ENCODE measurements at places on chromosomes 1 and 21.
A peak's percentile ranks its signal among the peaks of the same experiment; 100 is the strongest.

DNA sequence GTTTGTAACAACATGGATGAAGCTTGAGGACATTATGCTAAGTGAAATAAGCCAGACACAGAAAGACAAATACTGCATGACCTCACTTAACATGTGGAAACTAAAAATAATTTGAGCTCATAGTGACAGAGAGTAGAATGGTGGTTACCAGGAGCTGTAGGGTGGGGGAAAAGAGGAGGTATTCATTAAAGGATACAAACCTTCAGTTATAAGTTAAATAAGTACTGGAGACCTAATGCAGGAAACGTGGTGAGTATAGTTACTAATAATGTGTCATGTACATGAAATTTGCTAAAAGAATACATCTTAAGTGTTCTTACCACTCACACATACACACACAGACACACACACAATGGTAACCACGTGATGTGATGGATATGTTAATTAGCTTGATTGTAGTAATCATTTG is 86.7 kb downstream of the NGF start:
- DNase-seq = no peak

- no peak for DNase-seq
Observed at GRCh38 chr1:187396226-187396625, 567.5 kb downstream of the PLA2G4A start.

DNA sequence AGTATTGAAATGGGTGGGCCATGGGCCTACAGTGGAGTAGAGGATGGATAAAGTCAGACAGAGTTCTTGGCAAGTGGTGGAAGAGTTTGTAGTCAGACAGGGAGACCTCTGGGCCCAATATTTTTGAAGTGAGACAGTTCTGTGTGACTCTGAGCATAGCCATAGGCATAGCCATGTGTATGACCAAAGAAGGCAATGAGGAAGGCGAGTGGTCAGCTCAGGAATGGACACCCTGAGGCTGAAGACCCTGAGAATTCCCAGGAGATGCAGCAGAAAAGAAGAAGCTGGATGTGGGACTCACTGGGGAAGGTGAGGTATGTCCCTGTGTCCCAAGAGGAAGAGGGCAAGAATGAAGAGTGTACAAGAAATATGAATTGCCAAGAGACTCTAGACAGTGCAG is 210.6 kb upstream of the IRF2BP2 start:
- no peak for DNase-seq

- DNase-seq = no peak
Observed at GRCh38 chr1:58754683-58755467, 29.0 kb downstream of the JUN start.

- DNase-seq = no peak
Observed at GRCh38 chr1:66733348-66734017, 18.8 kb upstream of the DYNLT5 start.

DNA sequence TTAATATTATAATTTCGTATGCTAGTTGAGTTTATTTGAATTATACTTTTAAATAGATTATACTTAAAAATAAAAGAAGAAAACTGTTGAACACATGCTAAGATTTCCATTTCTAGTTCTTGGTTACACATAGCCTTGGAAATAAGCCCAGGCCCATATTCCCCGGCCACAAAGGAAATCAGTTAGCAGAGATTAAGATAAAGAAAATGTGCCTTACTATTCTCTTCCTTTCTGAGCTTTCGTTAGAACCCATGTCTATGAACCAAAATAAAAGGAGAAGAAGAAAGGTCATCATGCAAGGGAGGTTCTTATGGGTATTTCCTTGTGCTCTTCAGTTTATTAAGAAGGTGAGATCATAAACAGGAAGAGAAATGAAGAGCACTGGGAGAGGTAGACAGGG is 32.3 kb upstream of the CRP start:
- DNase-seq = no peak

- no peak for DNase-seq
Observed at GRCh38 chr1:167428395-167428794, 89.9 kb downstream of the CD247 start.

- no peak for DNase-seq
Observed at GRCh38 chr1:55203064-55203463, 12.1 kb downstream of the USP24 start.

DNA sequence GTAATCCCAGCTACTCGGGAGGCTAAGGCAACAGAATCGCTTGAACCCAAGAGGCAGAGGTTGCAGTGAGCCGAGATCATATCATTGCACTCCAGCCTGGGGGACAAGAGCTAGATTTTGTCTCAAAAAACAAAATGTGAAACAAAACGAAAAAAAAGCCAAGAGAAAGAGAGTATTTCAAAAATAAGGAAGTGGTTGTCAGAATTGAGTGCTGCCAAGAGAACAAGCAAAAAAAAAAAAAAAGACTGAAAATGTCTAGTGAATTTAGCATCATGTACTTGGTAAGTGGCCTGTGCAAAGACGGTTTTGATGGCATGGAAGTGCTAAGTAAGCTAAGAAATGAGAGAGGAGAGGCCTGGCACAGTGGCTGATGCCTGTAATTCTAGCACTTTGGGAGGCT is 14.3 kb downstream of the KPNA6 start:
- no peak for DNase-seq

DNA sequence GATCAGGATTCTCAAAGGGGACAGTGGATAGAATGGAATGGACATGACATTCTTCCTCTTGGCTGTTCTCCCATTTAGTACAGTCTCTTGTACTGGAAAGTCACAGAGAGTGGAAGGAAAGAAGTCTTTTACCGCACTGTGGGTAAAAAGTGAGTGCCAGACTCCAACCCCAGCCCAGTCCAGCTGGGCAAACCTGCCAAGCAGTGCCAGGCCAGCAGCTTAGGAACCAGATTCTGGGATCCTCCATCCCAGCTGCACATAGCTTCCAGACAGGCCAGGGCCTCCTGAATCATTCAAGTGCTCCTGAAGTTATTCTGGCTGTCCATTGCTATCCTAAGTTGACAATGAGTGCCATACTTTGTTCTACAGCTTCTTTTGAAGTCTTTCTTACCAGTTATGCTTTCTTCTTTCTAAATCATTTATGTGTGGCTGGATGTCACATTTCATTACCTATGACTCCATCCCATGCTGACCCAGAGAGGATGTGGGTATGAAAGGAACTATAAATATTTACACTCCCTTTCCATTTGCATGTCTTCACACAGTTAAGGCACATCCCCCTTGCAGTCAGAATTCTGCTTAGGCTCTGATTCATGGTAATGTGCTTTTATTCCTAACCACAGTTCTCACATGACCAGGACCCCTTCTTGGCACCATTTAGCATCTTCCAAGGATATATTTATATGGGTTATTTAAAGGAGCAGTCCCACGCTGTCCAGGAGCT is 88.9 kb downstream of the AK5 start:
- DNase-seq = peak; percentile 80

GRCh38 chr1:186183219-186183618 is 191.8 kb downstream of the TPR start:
- no peak for DNase-seq

DNA sequence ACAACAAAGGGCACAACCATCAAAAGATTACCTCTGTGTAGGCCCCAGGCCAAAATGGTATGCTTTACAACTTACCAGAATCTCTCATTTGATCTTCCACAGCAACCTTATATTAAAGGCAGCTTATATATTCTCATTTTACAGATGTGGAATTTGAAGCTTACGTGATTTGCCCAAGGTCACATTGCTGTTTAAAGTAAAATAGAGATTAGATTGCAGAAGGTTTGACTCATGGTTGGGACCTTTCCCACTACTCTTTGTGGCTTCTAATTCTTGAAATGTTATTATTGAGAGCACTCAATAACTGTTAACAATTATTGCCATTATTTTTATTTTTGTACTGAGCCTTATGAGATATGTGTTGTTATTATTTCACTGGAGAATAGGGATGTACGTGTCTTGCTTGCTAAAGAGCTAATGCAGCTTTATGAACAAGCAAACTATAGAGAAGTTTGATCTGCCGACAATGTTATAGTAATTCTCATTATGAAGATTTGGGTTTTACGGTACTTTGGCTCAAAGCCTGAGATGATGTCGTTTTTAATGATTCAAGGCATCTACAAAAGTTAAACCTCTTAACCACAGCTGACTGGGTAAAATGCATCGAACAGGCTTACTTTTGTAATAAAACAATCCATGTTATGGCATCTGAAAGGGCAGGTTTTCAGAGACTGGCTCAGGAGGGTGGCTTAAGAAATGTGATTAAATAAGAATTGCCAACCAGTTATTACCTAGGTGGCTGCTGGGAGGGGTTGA is 43.3 kb upstream of the TSNAX start:
- no peak for DNase-seq

DNA sequence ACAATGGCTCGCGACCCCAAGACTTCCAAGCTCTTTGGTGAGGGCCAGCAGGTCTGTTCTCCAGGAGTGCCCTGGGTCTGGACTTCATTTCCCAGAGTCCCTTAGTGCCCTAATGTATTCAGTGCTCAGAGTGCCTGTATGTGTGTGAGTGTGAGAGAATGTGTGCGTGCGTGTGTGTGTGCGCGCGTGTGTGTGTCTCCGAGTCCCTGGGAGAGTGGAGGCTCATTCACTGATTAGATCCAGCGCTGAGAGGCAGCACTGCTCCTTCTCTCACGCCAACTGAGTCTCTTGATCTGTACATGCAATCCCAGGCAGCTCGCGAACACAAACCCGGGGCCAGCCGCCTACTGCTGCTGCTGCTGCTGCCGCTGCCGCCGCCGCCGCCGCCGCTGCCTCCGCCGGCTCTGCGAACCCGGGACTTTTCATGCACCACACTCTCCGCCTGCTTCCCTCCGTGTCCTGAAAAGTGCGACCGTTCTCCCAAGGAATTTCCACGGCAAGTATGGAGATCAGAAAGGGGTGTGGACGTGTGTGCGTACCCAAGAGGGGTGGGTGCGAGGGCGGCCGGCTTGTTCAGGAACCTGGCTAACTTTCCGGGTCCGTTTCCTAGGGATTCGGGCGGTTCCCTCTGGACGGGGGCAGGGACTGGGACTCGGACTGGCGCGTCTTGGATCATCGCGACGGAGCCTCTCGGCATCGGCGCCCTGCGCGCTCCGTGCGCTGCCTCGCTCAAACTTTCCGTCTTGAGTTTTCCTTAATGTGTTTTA is at the start of gene RNF220:
Gene RNF220 (plus strand): TSS at position 225 of the 767 bp plus-strand sequence.
- no peak for DNase-seq

GRCh38 chr1:153880962-153881361 is 41.8 kb downstream of the GATAD2B start:
- peak; percentile 25 for DNase-seq

DNA sequence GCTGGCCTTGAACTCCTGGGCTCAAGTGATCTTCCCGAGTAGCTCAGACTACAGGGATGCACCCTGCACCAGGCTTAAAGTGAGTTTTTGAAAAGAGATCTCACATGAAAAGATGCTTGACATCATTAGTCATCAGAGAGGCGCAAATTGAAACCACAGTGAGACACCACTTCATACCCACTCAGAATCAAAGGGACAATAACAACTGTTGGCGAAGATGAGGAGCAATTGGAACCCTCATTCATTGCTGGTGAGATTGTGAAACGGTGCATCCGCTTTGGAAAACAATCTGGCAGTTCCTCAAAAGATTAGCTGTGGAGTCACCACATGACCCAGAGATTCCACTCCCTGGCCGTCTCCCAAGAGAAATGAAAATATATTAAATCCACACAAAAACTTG is 122.3 kb downstream of the PGBD5 start:
- DNase-seq = no peak

DNA sequence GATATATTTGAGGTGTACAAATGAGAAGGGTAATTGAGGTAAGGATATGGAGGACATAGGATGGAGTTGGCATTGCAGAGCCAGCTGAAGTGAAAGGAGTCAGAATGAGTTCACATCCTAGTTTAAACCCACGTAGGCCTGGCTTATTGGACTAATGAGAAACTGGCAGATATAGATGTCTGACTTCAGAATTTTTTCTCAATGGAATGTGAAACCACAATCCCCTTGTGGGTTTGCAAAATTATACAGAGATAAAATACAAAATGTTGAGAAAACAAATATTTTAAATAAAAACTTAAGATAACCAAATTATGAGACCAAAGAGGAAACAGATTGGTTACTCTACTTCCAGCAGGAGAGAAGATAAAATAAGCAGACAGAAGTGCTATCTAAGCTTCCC is 277.4 kb upstream of the LRRC7 start:
- DNase-seq = no peak

GRCh38 chr1:58815069-58815685 is 31.3 kb upstream of the JUN start:
- peak; percentile 79 for DNase-seq

DNA sequence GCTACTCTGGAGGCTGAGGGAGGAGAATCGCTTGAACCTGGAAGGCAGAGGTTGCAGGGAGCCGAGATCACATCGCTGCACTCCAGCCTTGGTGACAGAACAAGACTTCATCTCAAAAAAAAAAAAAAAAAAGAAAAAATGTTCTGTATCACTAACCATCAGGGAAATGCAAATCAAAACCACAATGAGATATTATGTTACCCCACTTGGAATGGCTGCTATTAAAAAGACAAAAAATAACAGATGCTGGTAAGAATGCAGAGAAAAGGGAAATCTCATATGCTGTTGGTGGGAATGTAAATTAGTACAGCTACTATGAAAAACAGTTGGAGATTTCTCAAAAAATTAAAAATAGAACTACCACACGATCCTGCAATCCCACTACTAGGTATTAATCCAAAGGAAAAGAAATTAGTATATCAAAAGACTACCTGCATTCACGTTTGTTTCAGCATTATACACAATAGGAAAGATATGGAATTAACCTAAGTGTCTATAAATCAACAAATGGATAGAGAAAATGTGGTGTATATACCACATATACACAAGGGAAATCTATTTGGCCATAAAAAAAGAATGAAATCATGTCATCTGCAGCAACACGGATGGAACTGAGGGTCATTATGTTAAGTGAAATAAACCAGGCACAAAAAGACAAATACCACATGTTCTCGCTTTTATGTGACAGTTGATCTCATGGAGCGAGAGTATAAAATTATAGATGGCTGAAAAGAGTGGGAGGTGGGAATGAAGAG is 62.6 kb downstream of the ABL2 start:
- DNase-seq = peak; percentile 57

GRCh38 chr1:86227026-86227425 is 70.5 kb upstream of the COL24A1 start:
- no peak for DNase-seq

- no peak for DNase-seq
Observed at GRCh38 chr1:94111879-94112278, 9.1 kb downstream of the ABCA4 start.

GRCh38 chr1:242691610-242691945 is 167.1 kb upstream of the PLD5 start:
- no peak for DNase-seq

DNA sequence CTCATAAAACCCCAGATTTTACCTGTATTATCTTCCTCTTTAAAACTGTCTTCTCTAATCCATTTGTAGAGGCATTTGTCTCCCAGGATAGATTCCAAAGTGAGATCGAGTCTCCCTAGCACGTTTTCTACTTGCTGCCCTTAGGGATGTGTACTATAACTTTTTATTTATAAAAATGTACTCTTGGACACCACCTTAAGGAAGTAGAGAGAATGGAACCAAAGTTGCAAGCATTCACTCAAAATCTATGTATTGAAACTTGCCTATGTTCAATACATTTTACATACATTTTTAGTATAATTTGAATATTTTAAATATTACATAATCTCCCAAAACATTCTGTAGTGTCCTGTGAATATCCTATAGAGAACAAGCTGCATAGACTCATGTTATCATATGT is 842 bp upstream of the SPRR2A start:
- DNase-seq = no peak

All from BJ (cell line).